ENCODE measurements at places on chromosomes 13 and 19.

DNA sequence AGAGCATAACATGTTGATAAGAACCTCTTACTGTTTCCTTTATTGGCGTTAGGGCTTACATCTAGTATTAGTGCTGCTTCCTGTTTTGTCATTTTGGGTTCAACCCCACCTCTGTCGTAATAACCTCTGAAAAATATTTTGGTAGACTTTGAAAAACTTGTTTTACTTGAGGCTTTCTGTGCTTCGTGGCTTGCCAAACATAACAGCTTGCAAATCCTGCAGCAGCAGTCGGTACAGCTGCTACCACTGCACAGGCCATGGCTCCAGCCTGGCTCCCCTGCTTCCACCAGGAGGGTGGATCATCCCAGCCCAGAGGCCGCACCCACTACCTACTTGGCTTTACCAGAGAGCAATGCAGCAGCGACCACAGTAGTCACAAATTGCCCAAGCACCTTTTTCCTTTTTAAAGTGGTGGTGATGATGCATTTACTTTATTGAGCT is 11.8 kb upstream of the CEACAM4 start:
- no peak for DNase-seq

DNA sequence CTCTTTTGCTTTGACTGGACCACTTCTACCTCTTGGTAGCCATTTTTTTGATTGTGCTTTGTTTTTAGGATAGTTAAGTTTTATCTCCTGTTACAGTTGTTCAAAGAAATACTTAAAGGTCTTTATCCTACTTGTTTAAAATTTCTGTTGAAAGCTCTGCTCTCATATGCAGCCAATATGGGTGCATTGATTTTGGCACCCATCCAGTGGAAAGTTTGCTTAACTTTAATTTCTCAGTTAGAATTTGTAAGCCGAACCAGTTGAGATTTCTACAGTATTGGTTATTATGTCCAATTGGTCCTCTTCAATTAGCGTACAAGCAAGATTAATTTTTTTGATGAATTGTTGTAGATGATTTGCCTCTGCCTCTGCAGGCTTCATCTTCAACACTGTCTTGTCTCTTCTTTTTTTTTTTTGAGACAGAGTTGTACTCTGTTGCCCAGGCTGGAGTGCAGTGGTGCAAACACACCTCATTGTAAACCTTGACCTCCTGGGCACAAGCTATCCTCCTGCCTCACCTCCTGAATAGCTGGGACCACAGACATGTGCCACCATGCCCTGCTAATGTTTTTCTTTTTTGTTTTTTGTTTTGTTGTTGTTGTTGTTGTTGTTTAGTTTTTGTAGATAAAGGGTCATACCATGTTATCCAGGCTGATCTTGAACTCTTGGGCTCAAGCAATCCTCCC is 65.3 kb downstream of the MAB21L1 start:
- DNase-seq: no peak

DNA sequence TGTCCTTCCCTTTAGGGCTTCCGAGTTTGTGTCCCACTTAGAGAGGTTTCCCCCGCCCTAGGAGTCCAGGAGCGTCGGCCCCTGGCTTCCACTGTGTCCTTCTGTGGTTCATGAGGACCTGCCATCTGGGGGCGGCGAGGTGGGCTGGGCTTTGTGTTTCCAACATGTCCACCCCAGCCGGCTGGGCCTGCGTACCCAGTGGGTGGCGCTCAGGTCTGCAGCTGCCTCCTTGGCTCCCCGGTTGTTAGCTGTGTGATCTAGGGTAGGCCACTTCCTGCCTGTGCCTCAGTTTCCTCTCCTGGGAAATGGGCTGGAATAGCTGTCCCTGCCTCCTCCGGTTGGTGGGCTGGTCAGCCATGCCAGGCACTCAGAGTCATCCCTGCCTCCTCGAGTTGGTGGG is 28.4 kb downstream of the KDM4B start:
- no peak for DNase-seq

GRCh38 chr19:38317104-38317612 is 1.4 kb upstream of the YIF1B start:
- DNase-seq: no peak

DNA sequence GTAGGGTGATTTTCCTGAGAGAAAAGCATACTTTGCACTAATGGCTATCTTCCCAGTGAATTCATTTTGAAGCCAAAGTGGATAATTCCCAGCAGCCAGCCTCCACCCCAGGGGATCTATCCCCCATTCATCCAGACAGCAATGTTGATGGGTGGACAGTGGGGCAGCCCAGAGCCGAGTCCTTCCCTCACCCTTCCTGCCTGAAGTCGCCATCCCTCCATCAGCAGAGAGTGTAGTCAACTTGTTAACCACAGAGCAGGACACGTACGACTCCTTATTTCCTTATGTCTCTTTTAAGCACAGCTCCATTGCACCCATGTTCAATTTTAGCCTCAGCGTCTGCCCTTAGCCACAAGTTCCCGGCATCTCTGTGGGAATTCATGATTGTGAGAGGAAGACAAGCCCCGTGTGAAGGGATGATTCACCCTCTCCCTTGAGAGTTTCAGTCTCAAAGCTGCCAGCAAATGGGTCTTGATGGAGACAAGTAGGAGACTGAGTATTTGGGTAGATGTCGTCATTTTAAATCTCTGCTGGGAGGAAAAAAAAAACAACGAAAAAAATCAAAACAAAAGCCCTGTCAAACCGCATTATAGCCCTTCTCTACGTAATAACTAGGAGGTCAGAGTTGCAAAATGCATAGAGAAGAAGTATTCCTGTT is 58.3 kb upstream of the MEDAG start:
- no peak for DNase-seq

DNA sequence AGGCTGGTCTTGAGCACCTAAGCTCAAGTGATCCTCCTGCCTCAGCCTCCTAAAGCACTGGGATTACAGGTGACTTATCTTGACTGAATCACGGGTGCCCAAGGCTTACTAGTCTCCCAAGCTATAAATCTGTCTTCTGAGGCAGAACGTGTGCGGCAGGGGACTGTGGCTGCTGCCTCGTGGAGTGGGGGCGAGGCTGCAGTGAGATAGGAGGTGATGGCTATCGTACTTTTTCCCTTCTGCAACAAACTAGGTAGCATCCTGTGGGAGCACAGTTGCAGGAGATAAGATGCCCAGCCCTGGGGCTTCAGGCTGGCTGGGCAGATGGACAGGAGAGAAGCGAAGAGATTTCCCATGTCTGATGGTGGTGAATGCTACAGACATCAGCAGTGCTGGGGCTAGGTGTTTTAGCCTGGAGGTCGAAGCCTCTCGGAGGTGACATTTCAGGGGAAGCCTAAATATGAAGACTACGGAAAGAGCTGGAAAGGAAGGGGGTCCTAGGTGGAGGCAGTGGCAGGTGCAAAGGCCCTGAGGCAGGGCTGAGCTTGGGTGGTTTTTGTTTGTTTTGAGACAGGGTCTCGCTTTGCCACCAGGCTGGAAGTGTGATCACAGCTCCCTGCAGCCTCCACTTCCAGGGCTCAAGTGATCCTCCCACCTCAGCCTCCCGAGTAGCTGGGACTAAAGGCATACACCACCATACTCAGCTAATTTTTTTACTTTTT is 7.4 kb downstream of the B3GNT3 start:
- DNase-seq: no peak

- DNase-seq: no peak
These were observed 7.8 kb upstream of the SELENOV start for GRCh38 chr19:39506944-39507714.

- no peak for DNase-seq
These were observed 46.5 kb downstream of the RCBTB2 start for GRCh38 chr13:48486362-48486761.

- no peak for DNase-seq
These were observed 4.7 kb upstream of the MYBPC2 start for GRCh38 chr19:50427997-50428425.

GRCh38 chr19:46196410-46197124 is 33.0 kb upstream of the IGFL1 start:
- DNase-seq: no peak

- DNase-seq: peak; percentile 49
These were observed 2.5 kb downstream of the KLK10 start for GRCh38 chr19:51016798-51017683.

DNA sequence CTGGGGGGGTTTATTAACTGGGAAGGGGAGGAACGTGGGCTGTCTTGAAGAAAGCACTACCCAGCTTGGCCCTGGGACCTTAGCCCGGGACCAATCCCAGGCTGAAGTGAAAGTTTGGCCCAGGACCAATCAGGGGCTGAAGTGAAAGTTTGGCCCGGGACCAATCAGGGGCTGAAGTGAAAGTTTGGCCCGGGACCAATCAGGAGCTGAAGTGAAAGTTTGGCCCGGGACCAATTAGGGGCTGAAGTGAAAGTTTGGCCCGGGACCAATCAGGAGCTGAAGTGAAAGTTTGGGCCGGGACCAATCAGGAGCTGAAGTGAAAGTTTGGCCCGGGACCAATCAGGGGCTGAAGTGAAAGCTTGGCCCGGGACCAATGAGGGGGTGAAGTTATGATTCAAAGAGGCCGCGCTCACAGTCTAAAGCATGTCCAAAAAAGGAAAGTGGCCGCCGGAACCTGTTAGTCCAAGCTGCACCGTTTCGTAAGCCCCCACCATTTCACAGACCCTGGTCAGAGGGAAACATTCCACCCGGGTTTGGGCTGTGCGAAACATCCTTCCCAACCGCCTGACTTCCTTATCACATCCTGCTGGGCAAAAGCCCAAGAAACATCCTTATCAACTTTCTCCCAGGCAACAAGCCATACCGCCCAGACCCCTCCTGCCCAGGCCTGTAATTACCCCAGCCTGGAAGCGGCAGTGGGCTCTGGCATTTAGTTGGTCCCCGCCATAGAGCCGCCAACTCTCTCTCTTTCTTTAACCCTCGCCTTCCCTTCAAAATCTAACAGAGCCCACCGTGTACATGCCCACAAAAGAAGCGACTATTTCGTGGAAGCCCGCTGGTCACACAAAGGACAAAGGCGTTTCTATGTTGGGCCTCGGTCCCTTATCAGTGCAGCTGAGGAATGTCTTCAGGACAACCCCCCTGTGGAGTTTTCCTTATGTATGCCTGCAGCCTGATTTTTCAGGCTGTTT is 1.1 kb downstream of the ZNF850 start:
- peak; percentile 7 for DNase-seq

- no peak for DNase-seq
These were observed 696.2 kb upstream of the SLITRK5 start for GRCh38 chr13:86974995-86975328.

- DNase-seq: no peak
These were observed 2130.9 kb upstream of the PCDH20 start for GRCh38 chr13:63546524-63546923.

DNA sequence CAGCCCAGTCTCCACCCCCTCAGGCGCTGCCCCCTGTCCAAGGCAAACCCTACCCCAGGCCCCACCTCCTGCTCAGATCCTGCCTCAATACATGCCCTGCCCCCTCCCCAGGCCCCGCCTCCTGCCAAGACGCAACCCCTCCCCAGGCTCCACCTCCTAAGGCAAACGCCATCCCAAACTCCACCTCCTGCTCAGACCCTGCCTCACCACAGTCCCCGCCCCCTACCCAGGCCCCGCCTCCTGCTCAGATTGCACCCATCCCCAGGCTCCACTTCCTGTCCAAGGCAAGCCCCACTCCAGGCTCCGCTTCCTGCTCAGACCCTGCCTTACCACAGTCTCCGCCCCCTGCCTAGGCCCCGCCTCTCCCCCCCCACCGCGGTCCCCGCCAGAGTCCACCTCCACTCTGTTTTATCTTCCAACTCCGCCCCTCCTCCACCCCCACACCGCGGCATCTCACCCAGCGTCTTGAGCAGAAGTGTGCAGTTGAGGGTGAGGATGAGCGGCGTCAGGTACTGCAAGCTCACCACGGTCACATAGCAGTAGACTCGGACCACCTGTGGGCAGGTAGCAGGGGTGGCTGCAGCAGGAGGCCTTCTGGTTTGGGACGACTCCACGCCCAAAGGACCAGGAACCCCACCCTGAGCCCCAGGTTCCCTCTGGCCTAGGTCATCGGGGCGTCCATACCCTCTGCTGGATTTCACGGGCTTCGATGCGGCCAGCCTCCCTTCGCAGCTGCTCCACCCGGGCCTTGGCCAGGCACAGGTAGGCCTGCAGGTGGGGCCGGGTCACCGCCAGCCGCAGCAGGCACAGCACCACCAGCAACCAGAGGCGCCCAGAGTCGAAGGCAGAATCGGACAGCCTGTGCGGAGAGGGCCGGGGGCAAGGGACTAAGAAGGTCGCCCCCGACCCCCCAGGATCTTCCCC is 17.7 kb downstream of the TMEM161A start:
- DNase-seq: no peak
